Epithelial cell of proximal tubule (primary cell): ENCODE measurements at places on chromosomes 2 and 18.
A peak's percentile ranks its signal among the peaks of the same experiment; 100 is the strongest.

GRCh38 chr2:148824190-148824589 is 50.8 kb upstream of the KIF5C start:
- no peak for DNase-seq

- DNase-seq = no peak
These were observed 293.1 kb downstream of the CDCA7 start for GRCh38 chr2:173647681-173648311.

DNA sequence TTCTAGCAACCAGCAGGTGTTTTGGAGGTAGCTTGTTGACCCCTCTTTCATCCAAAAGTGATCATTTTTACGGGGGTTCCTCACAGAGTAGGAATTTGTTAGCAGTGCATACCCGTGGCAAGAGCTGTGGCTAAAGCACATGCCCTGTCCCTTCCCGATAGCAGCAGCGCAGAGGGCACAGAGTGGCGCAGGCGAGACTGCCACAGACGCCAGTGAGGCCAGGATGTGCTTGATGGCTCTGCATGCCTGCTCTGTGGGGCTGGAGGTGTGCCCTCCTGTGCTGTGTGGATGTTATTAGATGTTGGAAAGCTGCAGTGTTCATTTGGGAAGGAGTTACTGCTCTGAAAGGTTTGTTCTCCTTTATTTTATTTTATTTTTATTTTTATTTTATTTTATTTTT is 153.6 kb downstream of the FAM210A start:
- DNase-seq = no peak

- DNase-seq = no peak
These were observed 56.6 kb downstream of the CTDP1 start for GRCh38 chr18:79736230-79736629.

- DNase-seq = peak; percentile 38
These were observed 73.2 kb downstream of the MBP start for GRCh38 chr18:77059294-77059916.

DNA sequence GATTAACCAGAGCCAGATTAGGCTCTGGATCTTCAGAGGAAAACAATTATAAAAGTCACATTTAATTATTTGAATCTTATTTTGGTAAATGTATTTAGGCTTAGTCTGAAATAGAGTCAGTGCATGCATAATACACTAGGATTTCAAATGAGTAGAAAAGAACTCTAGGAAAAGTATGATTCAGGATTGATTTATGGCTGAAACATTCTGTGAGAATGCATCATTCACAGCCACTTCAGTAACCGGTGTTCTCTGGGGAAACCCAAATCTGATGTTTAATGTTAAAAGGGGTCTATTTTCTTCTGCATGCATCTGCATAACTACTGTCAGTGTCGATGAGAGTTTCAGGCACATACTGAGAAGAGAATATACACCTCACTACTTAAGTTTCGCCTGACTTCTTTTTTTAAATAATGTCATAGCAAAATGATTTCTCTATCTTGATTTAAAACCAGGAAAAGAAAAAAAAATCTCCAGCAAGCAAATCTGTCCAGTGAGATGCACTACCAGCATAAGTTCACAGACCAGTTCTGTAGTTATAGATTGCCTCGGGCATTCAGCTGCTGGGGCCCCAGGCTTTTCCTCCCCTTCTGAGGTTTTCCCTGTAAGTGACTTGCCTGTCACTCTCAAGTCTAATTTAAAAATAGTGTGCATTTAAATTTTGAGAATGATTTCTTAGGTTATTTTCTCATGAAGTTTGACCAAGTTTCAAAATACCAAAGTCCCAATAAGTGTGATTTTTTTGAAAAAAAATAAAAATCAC is 501.5 kb downstream of the NR4A2 start:
- DNase-seq = no peak

GRCh38 chr2:194363878-194364277 is 1293.1 kb upstream of the SLC39A10 start:
- no peak for DNase-seq

DNA sequence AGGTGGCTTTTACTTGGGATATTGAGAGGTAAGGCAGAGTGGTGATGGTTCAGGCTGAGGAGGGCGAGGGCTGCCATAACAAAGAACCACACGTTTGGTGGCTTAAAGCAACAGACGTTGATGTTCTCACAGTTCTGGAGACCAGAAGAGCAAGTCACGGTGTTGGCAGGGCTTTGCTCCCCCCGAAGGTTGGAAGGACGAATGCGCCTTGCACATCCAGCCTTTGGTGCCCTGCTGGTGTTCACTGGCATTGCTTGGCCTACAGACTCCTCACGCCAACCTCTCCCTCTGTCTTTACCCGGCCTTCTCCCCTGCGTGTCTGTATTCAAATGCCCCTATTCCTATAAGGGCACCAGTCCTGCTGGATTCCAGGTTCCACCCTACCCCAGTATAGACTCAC is 125.4 kb downstream of the TPO start:
- DNase-seq = no peak

GRCh38 chr2:215982465-215982875 is 30.9 kb downstream of the MREG start:
- DNase-seq = peak; percentile 52

- DNase-seq = no peak
These were observed 7.6 kb downstream of the SERPINE2 start for GRCh38 chr2:224031358-224031970.

- no peak for DNase-seq
These were observed 187.5 kb downstream of the TWIST2 start for GRCh38 chr2:239035361-239035814.

DNA sequence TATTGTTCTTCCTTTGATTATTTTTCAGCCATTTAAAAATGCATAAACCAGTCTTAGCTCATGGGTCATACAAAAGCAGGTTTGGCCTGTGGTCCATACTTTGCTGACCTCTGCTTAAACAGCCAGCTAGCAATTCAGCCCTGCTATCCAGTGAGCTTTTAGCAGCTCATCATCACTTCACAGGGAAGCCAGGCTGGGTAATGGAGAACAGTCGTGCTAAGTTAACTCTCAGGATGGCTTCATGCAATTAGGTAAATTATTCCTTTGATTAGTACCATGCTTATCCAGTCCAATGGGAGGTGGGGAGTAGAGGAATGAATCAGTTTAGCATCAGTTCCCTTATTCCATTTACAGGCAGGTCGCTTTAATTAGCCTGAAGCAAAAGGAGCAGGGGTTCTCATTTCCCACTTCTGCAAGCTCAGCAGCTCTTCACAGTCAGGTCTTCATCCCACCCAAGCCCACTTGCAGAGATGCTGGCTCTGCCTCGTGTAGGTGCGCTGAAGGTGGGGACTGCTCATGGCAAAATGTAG is 109.8 kb upstream of the ALPP start:
- no peak for DNase-seq

DNA sequence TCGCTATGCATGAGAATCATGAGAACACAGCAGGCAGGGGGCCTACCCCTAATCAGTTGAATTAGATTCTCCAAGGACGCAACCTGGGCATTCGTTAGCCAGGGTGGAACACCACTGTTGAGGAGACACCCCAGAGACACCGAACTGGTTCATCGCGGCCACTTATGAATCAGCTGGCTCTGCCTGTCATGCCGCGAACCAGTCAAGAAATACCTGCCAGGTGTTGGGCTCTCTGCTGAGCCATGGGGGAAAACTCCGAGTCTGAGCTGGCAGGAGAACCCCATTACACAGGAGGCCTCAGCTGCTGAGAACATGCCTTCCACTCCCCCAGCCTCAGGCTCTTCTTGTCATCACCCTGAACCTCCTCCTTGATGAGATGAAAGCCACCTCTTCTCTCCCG is 184.3 kb downstream of the SMAD7 start:
- no peak for DNase-seq

- no peak for DNase-seq
These were observed 200.3 kb upstream of the SLC39A10 start for GRCh38 chr2:195456771-195457170.
